ENCODE measurements at places on chromosomes 2 and 18. TPM values are rescaled to one million over a fixed set of nuclear protein-coding genes. Genes with fewer than 3 reads are reported as not detected.
A peak's percentile ranks its signal among the peaks of the same experiment; 100 is the strongest.

DNA sequence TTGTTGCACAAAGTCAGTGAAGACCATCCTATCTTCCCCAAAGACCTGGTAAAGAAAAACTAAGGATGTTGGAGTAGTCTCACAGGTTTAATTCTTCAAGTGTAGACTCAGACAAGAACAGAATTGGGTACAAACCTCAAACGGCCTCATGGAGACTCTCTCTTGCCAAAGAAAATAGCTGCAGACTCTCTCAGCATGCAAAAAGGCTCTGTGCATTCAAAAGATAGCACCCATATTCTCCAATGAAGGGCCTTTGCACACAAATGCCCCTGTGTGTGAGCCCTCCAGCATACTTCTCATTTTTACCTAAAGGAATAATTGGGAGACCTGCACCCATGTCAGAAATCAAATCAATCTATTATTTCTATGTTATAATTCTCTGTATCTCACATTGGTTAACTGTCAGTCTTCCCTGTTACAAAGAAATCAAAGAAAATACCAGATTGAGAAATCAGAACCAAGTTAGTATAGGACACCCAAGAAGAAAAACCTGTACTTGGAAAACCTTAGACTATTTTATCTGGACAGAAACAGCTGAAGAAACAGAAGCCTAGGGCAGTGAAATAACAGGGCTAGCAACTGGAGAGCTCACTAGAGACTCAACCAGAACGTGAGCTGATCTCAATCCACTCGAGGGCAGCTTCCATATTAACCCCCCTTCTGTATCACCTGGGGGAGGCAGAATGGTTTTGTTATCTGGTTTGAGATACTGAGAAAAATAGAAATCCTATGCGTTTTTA lies 134.7 kb upstream of the DNAJC10 start:
- no peak for DNase-seq

GRCh38 chr2:51165534-51166260 lies 133.8 kb upstream of the NRXN1 start:
- DNase-seq, result no peak

- DNase-seq, result no peak
Observed at GRCh38 chr2:241848761-241849615, 9.7 kb downstream of the PDCD1 start.

DNA sequence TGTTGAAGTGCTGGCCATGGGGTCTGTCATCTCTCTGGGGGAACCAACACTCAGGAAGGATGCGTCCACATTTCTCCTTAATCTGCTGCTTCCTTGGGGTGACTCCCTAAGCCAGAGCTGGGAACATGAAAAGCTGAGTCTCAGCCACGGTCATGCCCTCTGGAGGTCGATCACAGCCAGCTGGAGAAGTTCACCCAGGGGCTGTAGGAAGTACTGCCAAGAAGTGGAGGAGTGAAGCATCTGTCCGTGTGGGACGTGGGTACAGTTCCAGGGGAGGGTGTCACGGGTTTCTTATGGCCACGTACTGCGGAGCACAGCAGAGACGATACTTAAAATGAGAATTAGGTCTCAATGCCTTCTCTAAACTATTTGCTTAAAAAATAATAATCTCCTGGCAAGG lies 42.4 kb upstream of the IGFBP2 start:
- DNase-seq, result no peak

GRCh38 chr2:27095427-27095744 lies 8.8 kb downstream of the KHK start:
- no peak for DNase-seq

GRCh38 chr2:84781942-84782716 lies 98.8 kb downstream of the TRABD2A start:
- no peak for DNase-seq

DNA sequence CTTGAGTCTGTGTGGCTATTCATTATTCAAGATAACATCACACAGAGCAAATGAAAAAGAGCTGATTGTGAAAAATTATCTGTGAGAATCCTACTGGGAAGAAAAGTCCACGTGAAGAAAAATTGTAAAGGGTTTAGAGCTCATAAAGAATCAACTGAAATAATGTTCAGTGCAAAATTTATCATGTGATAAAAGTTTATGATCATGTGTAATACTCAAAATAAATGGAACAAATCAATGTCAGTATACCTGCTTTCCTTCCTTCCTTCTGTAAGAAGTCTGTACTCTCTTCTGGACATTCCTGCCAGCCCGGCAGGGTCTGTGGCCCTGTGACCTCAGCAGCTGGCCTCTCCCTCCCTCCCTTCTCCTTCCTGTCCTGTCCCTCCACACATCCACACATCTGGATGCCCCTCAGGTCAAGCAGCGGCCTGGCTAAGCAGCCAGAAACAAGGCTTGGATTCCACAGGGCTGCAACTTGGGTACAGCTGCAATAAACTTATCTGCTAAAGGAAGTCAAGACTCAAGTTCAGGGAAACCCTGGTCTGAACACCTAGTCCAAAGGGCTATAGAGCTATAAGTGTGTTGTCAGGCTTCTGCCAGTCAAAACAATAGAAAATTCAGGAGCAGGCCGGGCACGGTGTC lies 172.1 kb downstream of the MREG start:
- DNase-seq, result peak; percentile 59

DNA sequence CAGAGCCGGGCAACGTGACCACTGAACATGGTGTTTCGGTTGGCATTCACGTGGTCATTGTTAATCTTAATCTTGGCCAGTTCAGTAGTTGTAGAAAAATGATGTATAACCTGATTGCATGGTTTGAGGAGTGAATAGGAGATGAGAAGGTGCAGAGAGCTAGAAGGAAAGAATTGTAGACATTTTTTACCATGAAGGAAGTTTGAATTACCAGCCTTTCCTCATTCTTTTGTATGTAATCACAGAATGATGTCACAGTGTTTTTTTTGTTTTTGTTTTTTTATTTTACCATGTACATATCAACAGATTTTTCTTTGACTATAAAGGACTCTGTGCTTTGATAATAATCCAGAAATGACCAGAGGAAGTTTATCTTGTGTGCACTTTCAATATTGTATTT lies 126.3 kb downstream of the LTBP1 start:
- DNase-seq, result peak; percentile 69

DNA sequence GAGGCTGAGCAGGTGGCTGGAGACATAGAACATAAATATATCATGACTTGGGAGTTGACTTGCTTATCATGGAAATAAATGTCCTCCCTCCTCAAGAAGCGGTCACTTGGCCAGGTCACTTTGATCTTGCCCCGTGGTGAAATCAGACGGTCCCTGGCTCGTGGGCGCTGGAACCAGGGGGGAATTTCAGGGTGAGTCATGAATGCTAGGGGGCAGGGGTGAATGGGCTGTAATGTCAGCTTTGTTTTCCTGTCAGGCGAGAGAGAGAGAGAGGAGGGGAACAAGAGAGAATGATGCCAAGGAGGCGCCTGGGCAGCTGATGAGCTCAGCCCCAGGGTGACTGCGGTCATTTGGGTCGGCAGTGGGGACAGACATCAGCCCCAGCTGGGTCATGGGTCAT lies 47.7 kb downstream of the RRM2 start:
- DNase-seq, result peak; percentile 89

DNA sequence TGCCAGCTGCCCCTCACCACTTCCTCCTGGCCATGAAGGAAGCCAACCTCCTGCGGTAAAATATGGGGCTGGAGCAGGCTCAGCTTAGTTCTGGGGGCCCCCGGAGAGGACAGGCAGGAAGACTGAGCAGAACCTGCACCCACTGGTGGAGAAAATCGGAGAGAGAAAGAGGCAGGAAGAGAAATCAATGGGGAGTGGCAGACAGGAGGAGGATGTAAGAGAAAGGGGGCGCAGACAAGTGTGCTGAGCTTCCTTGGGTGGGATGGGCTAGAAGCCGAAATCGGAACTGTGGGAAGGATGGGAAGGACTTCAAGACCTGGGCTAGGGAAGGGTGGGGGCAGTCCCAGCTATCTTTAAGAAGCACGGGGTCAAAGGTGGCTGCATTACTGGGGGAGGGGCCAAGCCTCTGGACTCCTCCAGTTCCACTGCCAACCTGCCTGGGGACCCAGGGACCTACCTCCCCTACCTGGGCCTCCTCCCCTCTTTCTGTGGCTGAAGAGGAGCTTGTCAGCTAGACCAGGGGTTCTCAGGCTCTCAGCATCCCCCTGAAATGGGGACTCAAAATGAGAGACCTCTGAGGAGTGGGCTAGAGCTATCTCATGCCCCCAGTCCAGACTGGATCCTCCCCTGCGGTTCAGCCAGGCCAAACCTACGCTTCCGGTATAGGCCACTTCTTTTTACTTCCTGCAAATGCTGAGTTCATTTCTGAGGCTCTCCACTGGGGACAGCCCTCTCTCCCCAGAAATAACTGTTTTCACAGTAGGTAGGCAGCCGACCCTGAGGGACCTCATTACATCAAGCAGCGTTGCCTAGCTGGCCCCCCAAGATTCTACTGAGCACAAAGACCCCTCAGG lies 33.6 kb upstream of the B3GNT7 start:
- DNase-seq, result no peak

DNA sequence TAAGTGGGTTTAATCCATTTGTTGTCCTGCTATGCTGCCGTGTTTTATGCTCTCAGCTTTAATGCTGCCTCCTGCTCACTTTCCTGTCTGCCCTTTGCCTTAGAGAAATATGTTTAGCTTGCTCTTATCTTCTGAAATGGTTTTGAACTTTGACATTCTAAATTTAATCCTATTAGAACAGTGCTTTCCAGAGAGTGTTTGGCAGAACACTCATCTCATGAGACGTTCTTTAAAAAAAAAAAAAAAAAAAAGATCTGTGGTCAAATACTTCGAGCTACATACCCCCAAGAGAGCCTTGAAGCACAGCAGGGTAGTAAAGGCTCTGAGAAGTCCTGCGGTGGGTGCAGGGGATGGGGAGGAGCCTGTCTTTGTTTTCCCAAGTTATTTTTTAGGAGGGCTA lies 161.3 kb downstream of the SPP2 start:
- DNase-seq, result peak; percentile 11

DNA sequence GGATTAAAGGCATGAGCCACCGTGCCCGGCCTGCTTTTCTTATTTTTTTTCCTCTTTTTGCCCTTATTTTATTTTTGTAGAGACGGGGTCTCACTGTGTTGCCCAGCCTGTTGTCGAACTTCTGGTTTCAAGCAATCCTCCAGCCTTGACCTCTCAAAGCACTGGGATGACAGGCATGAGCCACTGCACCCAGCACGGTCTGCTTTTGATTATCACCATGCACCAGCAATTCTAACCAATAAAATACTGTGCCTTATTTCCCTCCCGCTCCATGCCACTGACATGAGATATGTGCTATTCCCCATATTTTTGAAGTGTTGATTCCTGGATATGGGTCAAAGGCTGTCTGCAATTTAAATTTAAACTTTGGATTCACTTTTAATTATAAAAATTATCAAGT lies 42.9 kb downstream of the ACYP2 start:
- DNase-seq, result no peak

DNA sequence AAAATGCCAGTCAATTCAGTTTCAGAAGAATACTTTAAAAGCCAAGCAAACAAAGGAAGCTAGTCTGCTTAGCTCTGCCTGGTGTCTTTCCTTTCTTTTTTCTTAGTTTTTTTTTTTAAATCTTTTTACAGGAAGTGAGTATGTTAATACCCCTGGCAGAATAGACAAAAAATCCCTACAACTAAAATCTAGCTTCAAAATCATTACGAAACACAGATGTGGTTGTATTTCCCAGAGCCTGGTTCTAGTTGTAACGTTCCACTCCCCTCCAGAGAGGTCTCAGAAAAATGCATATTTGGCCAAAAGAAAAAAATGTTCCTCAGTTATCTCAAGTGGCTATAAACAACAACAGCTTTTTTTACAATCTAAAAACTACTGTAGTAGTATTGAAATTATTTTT lies 202.1 kb upstream of the RND3 start:
- DNase-seq, result no peak

GRCh38 chr18:58046794-58047555 lies 2.9 kb downstream of the NEDD4L start:
- DNase-seq, result no peak

GRCh38 chr18:74773171-74773624 lies 175.5 kb downstream of the ZNF407 start:
- no peak for DNase-seq

- no peak for DNase-seq
Observed at GRCh38 chr18:13252686-13253410, 34.3 kb downstream of the LDLRAD4 start.

DNA sequence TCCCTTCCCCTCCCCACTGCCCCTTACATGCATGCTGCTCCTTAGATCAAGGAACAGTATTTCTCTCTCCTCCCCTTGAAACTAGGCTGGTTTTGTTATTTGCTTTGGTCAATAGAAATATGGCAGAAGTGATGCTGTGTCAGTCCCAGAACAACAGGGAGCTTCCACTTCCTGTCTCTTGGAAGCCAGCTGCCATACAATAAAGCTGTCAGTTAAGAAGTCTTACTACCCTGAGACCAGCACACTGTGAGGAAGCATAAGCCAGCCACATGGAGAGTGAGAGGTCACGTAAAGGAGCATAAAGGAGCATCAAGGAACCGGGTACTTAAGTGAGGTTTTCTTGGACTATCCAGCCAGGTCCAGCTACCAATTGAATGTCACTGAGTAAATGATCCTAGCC lies 126.6 kb downstream of the NOL4 start:
- no peak for DNase-seq

DNA sequence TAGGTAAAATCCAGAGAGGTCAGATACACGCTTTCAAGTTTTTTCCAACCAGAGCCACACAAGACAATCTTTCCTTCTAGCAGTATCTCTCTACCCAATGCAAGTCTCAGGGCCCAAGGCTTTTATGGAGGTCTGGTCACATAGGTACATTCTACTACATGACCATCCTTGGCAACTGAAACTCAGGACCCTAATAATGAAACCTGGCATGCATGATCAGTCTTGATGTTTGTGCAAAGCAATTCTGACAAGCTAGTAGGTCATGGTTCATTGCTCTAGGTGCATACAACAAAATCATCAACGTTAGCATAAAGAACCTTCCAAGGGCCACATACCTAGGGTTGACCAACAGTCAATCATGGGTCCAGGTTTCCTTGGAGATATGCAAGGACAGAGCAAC lies 33.2 kb upstream of the CCDC88A start:
- no peak for DNase-seq

GRCh38 chr2:108407864-108408729 lies 30.3 kb downstream of the SULT1C4 start:
- no peak for DNase-seq

DNA sequence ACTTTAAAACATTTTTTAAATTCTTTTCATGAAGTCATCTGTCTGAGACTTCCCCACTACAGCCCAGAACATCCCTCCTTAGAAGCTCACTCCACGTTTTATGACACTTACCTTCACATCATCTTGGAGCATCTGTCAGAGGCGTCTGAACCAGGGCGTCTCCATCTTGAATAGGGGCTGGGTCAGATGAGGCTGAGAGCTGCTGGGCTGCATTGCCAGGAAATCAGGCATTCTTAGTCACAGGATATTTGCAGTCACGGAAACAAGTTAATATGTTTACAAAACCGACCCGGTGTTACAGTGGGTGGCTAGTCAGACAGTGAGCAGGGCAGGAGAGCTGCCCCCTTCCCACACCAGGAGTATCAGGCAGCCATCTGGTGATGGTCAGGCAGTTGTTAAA lies 456.5 kb downstream of the FBXO15 start:
- DNase-seq, result peak; percentile 4

The MC4R gene
- polyA plus RNA-seq, result not detected

The HRH4 gene
- polyA plus RNA-seq, result 0.03 TPM

The DUSP28 gene
- 5.7 TPM for polyA plus RNA-seq

The TUBA3E gene
- not detected for polyA plus RNA-seq

The PJVK gene
- 1.3 TPM for polyA plus RNA-seq

The DCDC2C gene
- polyA plus RNA-seq, result not detected

The FOXI3 gene
- not detected for polyA plus RNA-seq

All from endothelial cell of umbilical vein (primary cell).